ENCODE measurements at places on chromosomes 12 and 14.

GRCh38 chr12:14259481-14260010 lies 105.9 kb upstream of the ATF7IP start:
- no peak for DNase-seq

- no peak for DNase-seq
Measured at GRCh38 chr14:53741479-53742232, 215.0 kb downstream of the BMP4 start.

- DNase-seq: no peak
Measured at GRCh38 chr14:83133981-83134645, 1600.5 kb upstream of the SEL1L start.

DNA sequence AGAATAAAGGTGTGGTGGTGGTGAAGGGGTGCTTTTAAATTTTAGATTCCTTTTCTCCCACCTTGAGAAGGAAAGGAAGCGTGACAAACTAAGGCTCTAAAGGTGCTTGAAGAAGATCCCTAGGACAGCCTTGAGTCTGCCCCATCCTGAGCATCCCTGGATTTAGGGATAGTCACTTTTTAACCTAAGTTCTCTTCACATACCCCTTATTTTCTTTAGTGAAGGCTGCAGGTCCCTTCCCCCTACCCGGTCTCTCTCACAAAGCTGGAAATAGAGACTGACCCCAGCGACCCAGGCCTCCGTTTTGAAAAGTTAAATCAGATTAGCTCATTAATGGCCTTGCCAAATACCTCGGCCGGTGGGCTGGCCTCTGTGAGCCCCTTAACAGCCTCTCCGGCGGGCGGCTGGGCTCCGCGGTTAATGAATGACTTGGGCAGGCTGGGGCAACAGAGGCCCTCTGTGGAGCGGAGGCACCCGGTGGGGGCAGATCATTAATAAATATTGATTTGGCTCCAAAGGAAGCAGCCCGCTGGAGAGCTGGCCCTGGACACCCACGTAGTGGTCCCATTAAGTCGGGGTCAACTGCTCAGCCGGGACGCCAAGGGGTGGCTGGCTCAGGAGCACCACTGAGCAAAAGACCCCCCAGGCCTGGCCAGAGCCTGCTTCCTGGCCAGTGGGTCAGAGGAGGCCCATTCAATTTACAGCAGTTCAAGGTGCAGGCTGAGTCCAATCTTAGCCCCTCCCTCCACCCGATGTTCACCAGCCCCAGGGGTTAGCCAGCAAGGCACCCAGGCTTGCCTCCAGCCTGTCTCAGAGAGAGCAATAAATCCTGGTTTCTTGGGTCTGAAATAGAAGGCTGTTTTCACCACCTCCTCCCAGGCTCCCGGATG lies 31.8 kb downstream of the PAH start:
- DNase-seq: no peak

DNA sequence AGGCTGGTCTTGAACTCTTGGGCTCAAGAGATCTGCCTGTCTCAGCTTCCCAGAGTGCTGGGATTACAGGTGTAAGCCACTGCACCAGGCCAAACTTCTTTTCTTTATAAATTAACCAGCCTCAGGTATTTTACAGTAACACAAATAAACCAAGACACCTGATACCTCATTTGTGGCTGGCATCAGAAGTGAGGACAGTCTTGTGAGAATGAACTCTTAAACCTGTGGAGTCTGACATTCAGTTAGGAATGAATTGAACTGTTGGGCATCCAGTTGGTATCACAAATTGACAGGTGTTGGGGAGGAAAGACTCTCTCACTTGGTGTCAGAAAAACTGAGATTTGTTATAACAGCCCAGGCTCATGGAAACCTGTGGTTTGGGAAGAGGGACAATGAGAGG lies 120.5 kb downstream of the DENND5B start:
- DNase-seq: no peak

- DNase-seq: no peak
Measured at GRCh38 chr14:77547512-77548180, 49.0 kb upstream of the ISM2 start.

DNA sequence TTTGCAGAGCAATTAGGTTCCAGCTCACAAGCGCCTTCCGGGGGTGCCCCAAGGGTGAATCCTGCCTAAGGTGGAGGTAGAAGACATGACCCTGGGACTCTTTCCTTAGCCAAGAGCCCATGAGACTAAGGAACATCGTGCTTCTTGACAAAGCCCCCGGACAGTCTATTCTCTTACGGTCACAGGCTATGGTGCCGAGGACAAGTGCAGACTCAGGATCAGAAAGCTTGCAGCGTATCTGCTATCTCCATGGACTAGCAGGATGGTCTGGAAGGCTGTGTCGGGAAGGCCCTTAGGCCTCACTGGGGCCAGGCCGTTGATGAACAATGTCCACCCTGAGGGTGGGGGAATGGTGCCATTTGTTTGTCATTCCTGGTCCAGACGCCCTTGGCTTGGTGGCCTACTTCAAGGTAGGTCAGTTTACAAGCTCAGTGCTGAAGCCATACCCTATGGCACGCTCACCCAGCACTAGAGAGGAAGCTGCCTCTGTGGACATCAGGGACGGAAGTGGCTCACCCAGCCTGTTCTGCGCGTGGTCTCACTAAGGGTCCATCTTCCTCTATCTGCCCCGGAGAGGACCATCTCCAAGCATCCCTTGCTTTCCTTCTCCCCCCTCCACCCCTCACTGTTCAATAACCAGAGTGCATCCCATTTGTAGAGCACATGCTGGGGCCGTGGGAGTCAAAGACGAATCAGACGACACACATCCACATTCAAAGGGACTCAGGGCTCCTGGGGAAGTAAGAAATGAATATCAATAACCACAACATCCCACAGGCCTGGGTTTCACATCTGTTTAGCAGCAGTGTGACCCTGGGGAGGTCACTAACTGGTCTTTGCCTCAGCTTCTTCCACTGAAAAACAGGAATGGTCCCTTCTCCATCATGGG lies 45.0 kb upstream of the IQSEC3 start:
- no peak for DNase-seq

GRCh38 chr14:55288439-55288838 lies 17.2 kb downstream of the FBXO34 start:
- DNase-seq: no peak

GRCh38 chr14:104509673-104510072 lies 69.9 kb upstream of the C14orf180 start:
- DNase-seq: no peak

DNA sequence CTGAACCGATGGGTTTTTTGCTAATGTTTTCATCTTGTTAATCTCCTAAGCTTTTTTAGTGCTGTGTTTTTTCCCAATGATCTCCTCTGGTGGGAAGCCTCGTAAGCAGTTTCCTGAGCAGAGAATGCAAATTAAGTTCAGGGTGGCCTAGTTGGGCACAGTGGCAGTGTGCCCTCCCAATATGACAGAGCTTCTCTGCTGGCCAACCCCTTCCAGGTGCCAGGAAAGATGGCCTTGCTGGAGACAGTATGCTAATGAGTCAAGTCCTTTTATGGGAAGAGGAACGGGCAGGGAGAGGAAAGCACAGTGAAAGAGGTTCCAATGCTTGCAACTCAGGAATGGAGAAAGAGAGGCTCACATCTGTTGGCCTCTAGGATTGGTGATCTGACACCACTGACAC lies 115.8 kb downstream of the GCH1 start:
- no peak for DNase-seq

GRCh38 chr12:48822139-48822538 lies 3.8 kb downstream of the CACNB3 start:
- no peak for DNase-seq

DNA sequence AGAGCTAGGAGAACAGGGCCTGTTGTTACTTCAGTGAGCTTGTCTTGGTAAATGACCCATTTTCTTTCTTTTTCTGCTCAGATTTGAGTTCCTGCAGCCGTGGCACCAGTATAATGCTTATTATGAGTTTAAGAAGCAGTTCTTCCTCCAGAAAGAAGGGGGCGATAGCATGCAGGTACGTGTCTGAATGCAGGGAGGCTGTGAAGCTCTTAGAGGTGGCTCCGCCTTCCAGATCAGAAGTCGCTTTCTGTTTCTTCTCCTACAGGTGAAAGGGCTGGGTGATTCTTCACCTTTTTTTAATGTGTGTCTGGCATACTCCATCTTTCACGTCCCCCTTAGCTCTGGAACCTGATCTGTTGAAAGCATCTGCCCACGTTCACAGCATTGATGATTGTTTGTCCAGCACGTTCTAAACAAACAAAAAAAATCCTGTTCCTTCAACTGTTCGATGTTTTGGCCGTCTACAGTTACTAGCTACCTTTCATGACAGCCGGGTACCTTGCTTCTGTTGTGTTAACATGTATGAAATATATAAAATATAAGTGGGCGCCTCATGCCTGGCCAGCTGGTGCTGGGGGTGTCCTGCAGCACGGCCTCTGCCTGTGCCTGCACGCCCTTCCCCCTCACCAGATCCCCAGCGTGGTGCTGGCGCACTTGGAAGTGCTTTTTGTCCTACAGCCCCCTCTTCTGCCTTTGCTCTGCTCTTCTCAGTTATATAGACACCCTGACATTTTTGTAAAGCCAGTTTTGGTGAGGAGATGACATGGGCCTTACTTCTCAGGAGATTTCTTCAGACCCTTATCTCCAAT lies 44.6 kb downstream of the SFSWAP start:
- no peak for DNase-seq

DNA sequence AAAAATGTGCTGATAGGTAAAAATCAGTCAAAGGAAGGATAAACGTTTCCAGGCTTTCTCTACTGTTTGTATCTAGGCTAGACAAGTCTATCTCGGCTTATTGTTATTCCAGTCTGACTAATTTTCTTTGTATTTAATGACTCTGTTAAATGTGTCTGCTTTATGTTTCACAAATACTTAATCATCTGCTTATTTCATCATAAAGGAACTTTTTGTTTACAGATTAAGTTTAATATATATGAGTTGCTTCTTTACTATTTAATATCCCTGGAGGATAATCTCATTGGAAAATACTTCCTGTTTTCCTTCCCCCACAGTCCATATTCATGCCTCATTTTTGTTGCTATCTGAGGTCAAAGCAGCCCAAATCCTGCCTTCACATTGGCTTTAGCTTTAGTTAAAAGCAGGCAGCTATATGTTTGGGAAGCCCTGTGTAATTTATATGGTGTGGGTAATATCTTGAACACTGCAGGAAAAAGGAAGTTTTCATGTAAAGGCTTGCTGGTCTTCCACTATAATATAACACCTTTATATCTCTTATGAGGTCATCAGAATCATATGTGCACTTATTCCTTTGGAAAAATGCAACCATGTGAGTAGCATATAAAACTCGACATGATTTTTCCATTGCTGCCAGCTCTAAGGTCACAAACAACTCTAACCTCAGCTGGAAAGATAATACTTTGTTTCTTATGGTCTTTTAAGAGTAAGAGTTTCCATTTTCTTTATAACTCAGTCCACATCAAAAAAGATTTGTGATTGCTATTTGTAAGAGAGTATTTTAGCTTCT lies 76.8 kb downstream of the ALX1 start:
- DNase-seq: no peak

DNA sequence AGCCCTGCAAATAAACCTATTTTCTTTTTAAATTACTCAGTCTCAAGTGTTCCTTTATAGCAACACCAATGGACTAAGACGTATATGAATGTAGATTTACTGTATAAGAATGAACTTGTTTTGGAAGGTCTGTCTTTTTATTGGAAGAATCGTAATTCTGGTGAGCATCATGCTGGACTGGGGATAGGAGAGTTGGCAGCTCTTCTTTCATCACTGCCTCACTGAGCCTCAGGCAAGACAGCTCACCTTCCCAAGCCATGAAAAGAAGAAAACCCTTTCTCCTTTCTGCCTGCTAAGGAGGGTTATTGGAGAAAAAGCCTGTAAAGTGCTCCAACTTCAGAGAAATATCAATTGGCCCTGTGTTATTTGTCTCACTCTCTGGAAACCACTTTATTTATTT lies 9.1 kb upstream of the RNF34 start:
- DNase-seq: no peak

DNA sequence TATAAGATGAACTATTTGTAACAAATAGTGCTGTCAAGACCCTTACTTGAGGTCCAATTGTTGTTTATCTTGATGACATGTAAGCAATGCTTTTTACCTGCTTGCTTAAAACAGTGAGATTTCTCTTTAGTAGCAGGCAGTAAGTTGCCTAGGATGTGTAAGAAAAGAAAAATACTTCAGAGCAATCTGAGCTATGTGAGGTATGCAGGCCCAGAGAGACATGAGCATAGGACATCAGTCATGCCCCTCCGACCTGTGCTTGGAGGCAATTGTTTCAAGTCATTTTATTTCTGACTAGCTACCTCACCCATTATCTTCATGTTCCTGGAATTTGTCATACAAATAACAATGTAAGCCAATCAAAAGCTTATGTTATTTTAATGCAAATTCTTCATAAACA lies 930.6 kb upstream of the FBXO33 start:
- no peak for DNase-seq

DNA sequence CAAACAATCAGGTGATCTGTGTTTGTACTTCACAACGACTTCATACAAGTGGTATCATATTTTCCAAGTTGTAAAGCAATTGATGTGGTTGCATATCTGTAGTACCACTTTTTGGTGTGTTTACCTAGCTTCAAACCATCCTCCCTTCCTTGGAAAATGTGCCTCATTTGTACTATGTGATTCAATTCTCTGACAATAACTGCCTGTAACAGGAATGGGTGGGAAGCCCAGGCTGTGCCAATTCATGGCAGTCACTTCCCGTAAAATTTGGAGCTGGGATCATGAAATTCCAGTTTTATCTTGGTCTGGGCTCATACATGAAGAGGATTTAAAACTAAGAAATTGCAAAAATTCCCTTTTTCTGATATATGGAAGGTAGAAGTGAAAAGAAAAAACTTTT lies 250.1 kb downstream of the DIO2 start:
- DNase-seq: no peak

GRCh38 chr14:32254952-32255679 lies 52.0 kb upstream of the RNU6-8 start:
- peak; percentile 24 for DNase-seq

- no peak for DNase-seq
Measured at GRCh38 chr12:114911196-114911595, 227.2 kb upstream of the TBX3 start.

GRCh38 chr12:50626026-50626425 lies 121.2 kb downstream of the DIP2B start:
- DNase-seq: no peak

DNA sequence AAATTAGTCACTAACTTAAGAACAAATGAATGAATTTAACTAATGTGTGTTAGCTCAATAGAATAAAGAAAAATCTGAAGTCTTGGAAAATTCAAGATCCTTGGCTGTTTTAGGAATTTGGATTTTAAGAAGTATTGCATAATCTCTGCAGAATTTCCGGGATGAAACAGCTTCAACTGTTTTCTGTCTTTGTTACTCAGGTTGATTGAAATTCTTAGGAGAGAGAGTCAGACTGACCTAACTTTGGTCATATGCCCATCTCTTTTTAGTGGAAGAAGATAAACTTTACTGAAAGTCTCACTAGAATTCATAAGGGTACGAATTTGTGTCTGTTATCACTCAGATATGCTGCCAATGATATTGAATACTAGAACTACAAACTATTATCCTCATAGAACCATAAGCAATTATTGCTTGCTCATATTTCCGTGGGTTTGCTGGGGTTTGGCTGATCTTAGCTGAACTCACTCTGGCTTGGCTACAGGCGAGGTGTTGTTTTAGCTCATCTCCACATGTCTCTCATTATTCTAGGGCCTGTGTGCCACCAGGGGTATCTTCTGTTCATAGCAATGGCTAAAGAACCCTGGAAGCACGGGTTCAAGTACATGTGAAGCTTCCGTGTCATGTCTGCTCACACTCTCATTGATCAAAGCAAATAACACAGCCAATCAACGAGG lies 257.4 kb upstream of the NOVA1 start:
- no peak for DNase-seq
